ENCODE measurements at places on chromosomes 13 and 19.

DNA sequence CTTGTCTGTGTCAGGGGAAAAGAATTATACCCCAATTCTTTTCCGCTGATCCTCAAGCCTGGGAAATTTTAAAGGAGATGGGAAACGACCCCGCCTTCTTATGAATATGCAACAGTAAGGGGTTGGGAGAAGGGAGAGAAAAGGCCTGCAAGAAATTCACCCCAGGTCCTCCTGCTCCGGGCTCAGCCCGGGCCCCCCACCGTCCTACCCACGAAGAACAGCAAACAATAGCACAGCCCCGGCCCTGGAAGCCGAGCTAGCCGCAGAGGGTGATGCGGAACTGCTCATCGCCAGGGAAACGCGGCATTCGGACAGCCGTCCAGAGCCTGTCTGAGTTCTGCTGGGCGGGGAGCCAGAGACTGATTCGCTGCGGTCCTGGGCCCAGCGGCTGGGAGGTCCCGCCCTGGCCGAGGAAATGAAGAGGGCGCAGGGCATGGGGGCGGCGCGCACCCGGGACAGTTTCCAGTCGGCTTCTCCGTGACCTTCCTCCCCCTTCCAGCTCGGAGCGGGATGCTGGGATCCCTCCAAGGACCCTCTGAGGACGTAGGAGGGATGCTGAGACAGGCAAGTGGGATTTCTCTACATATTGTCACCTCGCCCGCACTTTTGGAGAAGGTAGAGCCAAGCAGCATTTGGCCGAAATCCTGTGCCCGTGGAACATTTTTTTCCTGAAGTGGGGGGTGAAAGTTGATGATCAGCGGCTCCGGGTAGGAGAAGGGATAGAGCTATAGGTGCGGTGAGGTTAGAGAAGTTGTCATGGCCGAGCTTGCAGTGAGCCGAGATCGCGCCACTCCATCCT, 82.3 kb upstream of the C1QTNF9B start:
- peak; percentile 44 for DNase-seq

- DNase-seq = no peak
Observed at GRCh38 chr19:8377598-8377997, 12.6 kb upstream of the RAB11B start.

GRCh38 chr13:113656831-113657671, 947 bp downstream of the ATP4B start:
- DNase-seq = no peak

DNA sequence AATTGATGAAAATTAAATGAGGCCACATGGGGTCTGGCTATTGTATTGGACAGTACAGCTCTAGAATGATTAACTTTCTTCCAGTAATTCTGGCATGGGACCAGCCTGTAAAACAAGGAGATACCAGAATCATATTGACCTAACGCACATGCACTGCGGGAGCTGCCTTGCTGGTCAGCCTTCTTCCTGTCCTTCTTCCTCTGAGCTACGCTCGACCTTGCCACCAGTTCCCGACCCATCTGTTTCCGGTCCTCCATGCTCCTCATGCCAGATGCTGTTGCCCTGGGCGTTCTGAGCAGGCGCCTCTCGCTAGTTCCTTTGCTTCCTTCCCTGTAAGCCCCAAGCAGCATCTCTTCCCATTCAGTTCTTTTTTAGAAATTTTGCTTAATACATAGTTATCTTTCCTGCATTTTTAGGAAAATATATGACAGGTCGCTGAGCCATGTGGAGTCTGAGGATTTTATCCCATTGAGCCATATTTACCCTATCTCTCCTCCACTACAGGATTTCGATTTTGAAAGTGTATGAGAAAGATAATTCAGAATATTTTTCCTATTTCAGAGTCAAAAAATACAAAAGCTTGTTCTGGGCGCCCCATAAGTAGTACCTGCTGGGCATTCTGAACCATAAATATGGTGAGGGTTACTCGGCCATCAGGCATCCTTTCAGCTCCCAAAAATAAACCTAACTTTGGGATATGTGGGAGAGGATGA, 38.6 kb downstream of the TNFRSF19 start:
- DNase-seq = no peak

- no peak for DNase-seq
Observed at GRCh38 chr13:110280985-110281688, 25.8 kb downstream of the COL4A1 start.

DNA sequence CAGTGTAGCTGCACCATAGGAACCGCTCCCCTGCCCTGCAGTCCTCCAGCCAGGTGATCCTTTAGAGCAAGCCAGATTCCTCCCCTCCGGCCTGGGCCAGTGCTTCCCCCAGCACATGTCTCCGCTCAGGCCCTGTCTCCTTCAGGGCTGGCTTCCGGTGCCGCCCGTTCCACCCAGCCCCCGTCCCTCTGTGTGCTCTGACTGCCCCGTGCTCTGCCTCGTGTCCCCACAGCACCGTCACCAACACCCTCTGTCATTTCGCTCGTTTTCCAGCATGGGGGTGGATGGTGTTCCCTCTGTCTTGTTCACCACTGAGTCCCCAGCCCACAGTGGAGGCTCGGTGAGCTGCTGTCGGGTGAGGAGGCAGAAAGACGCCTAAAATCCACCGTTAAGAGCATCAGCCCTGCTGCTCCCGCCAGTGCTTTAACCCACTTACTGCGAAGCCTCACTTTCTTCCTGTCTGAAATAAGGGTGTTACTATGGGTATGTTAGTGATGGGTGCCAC, 54.5 kb downstream of the TSSK6 start:
- DNase-seq = no peak

Measured in GOT3 (cell line).